ENCODE measurements at places on chromosomes 2 and 18.

DNA sequence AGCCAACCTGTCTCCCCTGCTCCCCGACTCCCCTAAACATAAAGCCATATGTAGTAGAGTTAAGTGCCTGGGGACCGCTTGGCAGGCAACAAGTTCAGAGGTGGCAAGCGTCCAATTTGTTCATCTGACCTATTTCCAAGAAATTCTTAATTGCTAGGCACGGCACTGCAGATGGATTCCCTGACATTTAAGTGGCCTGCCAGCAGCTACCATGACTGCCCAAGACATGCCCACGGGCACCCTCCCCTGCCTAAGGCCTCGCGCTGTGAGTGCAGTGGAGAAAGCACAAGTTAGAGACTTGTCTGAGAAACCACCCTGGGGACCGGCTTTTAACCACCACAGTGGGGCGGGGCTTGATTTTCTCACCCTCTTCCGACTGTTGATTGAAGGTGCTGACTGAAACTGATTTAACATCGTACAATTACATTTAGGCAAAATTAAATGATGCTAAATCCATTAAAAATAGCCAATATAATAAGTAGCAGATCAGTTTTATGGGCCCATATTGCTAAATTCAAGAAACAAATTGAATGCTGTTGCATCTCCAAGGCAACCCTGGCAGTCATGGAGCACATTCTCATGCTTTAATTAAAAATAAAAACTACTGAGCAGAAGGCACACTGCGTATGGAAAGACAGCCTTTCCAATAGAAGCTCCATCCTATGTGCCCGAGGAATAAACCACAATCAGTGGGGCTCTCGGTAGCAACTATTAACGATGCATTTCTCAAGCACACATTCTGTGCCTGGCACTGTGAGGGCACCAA is 163.6 kb upstream of the ACAA2 start:
- no peak for DNase-seq

- DNase-seq = no peak
These were observed at the start of gene RFX8 for GRCh38 chr2:101474731-101475384. Gene RFX8, minus strand, starts transcription at chr2:101475112. Its CDS starts 8,264 bp downstream, at chr2:101466848.

DNA sequence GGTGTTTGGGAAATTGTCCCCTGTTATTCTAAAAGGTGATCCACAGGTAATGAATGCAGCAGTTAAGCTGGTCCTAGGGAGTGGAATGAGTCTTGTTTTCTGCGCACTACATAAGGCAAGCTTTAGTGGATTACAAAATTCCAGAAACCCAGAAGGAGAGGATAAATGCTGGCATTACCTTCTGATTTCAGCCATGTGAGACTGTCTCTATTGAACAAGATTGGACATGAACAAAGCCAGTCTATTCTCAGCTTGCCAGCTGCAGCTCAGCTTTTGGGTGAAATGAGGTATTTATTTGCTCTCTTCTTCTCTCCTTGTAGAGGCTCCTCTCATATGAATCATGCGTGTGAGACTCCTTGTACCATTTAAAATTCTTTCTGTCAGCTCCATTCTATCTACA is 944.9 kb downstream of the CNTNAP5 start:
- no peak for DNase-seq

DNA sequence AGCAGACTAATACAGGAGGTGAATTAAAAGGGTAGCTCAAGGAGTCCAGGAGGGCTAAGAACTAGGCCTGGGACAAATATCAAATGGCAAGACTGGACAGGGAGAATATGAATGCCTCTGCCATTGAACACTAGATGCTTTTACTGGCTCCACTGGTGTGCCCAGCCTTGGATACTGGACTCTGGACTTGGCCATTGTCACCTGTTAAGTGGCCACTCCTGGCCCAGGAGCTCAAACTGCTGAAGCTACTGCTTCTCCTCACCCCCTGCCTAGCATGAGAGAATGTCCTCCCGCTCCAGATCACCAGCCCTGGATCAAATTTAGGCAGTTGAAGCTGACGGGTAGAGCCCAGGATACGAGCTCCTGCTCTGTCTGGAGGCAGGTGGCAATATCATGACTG is 170.8 kb downstream of the DDX1 start:
- no peak for DNase-seq

DNA sequence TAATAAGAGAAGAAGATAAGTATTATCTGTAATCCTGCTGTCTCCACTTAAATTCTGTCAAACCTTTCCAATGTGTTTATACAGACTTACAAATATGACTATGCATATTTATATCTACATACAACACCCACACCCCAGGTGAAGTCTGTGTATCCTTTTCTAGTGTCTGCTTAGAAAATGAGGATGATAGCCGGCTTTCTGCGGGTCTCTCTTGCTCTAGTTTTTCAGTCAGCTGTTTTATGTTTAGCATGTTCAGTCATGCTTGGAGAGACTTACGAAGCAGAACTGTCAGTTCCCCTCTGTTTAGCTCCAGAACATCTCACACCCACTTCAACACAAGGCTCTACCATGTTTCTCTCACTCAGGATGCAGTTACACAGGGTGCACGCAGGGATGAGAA is 137.3 kb upstream of the NFATC1 start:
- DNase-seq = no peak

DNA sequence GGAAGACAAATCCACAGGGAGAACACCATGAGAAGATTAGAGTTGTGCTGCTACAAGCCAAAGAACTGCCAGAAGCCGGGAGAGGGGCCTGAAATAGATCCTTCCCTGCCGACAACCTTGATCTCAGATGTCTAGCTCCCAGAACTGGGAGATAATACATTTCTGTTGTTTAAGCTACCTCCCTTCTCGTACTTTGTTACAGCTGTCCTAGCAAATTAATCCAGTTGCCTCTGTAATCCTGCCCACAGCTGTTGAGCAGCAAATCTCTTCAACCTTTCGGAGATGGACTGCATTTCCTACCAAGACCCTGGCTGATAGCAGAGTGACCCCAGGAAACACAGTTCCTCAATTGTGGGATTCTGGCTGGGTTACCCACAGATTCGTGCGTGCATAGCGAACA is 2.6 kb upstream of the TBC1D8 start:
- DNase-seq = no peak

- no peak for DNase-seq
These were observed 45.6 kb downstream of the TRIB2 start for GRCh38 chr2:12762337-12762736.

- no peak for DNase-seq
These were observed 16.7 kb upstream of the ASAP2 start for GRCh38 chr2:9189901-9190300.

DNA sequence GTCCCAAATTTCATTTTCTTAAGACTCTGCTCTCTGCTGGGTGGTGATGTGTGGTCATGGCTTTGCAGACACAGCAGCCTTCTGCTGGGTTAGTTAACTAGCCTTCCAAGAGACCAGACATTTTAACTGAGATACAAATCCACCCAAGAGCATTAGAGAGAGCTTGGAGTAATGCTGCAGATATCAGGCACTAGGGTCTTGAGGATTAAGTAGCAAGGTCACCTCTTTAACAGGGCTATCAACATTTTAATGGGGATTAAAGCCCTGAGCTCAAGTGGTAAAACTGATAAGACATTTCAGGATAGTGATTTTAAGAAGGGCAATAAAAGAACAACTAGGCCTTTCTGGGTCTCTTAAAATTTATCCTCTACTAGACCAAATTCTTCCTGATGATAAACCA is 461.2 kb downstream of the MEIS1 start:
- no peak for DNase-seq

GRCh38 chr18:37476182-37476581 is 89.4 kb downstream of the CELF4 start:
- DNase-seq = peak; percentile 83

DNA sequence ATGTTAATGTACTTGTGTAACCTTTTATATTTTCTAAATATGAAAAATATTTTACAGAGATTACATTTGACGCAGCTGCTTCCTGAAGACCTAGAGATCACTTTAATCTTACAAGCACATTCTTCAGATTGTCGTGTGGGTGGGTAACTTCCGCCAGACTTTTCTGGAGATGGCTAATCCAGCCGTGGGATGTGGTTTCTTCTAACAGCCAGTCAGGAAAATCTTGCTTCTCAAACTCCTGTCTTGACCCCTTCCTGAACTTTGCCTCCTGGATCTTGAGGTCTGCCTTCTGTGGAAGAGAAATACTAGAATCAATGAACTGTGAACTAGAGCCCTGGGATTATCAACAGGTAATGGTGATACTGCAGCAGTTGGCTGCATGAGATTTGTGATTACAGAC is 401.6 kb upstream of the TNP1 start:
- DNase-seq = no peak

DNA sequence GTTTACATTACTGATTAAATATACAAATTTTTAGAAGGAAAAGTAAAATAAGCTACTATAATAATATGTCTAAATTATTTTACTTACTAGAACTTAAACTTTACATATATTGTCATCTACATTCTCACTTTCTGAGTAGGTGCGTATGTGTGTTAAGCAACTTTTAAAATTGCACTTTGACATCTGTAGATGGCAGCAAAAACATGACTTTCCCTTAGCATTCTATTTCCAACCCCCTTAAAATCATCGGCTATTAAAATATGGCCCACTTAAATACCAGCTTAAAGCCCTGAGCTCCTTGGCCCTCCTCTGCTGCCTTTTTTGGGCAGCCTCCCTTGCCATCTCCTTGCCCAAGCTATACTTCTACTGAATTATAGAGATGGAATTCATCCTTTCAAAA is 78.0 kb downstream of the UPP2 start:
- peak; percentile 22 for DNase-seq

- DNase-seq = no peak
These were observed 19.7 kb upstream of the ARHGAP25 start for GRCh38 chr2:68714866-68715265.

DNA sequence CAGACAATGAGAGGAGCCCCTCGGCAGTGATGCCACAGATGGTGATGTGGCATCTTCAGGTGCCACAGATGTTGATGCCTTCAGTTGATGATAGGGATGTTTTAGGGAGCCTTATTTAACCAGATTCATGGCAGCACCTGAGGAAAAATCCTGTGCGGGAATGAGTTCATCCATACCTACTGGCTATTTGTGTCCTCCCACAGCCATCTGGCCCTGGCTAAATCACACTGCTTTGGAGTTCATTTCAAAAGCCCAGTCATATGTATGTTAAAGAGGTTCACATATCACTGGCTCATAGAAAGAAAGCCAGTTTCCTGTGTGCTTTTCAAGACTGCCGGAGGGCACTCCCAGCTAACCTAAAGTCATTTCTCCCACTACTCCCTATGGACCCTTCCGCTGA is 131.3 kb downstream of the MCFD2 start:
- no peak for DNase-seq

- no peak for DNase-seq
These were observed 98.9 kb upstream of the SEC11C start for GRCh38 chr18:59040770-59041148.

DNA sequence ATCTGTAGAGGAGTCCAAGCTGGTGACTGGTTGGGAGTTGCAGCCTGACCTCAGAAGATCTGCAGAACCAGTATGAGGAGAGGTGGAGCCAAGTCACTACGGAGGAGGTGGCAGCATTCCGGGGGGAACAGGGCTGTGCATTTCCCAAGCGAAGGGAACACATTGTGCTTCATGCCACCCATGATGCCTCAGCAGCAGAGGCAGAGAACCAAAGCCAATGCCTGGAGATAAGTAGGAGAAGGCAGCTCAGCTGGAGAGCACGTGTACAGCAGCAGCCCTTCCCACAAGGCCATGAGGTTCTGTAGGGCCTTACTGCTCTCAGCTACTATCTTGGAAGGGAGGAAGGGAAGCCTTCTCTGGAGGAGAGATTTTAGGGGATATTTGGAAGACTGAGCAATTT is 67.2 kb upstream of the LRPPRC start:
- DNase-seq = no peak

DNA sequence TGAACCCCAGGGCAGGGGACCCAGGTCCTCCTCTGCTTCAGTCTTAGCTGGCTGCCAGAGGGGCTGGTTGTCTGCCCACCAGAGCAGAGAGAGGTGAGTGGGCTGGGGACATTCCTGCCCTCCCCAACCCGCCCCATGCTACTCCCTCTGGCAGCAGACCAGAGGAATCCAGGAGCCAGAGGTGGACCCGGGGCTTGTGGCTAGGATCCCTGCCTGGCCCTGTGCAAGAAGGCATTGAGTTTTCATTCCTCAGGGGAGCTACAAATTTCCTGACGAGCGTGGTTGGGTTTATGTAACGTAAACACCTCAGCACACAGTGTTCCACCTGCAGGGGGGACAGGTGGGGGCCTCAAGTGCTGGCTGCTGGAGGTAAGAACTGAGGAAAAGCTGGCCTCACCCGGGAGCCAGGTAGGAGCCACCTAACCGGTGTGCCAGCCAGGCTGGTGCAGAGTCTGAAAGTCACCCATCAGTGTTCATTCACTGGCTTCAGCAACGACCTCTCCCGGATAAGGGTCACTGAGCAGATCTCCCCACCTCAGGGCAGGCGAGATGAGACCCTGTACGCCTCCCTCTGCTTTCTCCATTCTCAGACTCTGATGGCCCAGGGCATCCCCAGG is 246.8 kb downstream of the DYSF start:
- no peak for DNase-seq

DNA sequence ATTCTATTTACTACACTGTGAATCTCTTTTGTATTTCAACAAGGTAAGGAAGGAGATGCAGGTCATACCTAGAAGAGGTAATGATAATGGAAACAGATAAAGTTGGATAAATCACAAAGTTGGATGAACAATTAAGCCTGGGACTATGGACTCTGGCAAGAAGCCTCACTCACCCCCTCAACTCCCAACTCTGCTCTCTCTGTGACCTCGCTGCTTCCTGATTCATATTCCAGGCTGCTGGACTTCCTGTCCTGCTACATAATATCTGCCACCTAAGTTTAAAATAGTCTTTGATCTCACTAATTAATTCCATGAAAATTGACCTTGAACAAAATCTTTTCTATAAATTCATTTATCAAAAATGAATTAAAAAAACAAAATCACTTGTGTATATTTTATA is 215.3 kb downstream of the CALCRL start:
- DNase-seq = no peak

- no peak for DNase-seq
These were observed 51.7 kb downstream of the TGOLN2 start for GRCh38 chr2:85275984-85276540.

DNA sequence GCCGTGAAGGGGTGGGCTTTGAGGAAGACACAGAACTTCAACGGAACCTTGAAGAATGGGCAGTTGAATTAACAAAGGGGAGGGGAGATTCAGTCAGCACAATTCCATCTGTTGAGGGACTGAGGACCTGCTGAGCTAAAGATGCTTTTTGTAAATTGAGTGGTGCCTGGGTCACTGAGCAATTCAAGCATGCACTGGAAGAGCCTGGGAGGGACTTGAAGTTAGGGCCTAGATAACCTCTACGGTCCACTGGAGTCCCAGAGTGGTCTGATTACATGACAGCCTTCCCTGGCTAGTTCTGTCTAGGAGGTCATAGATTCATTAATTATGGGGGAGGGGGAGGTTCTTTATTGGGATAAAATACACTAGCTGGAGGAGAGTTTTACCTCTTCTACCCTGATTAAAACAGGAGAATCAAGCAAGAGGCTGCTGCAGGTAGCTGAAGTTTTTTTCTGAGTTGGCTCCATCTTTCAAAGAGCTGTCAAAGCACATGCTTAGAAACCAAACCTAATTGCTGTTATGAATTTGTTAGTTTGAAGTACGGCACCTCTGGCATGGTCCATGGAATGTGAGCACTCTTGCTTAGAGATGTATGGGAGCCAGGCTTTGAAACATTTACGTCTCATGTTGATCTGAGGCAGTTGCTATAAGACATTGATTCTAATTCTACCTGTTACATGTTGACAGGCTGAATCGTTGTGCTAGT is 290.2 kb downstream of the PRKCE start:
- DNase-seq = no peak

- no peak for DNase-seq
These were observed 18.1 kb downstream of the TIMM21 start for GRCh38 chr18:74166386-74166785.

- DNase-seq = no peak
These were observed 141.4 kb downstream of the COL4A4 start for GRCh38 chr2:227022608-227023007.
